ENCODE measurements at places on chromosomes 7 and 10.

- DNase-seq, result no peak
Observed at GRCh38 chr7:7757576-7757975, 39.2 kb upstream of the RPA3 start.

- DNase-seq, result no peak
Observed at GRCh38 chr7:129771928-129772479, 160.5 kb downstream of the NRF1 start.

DNA sequence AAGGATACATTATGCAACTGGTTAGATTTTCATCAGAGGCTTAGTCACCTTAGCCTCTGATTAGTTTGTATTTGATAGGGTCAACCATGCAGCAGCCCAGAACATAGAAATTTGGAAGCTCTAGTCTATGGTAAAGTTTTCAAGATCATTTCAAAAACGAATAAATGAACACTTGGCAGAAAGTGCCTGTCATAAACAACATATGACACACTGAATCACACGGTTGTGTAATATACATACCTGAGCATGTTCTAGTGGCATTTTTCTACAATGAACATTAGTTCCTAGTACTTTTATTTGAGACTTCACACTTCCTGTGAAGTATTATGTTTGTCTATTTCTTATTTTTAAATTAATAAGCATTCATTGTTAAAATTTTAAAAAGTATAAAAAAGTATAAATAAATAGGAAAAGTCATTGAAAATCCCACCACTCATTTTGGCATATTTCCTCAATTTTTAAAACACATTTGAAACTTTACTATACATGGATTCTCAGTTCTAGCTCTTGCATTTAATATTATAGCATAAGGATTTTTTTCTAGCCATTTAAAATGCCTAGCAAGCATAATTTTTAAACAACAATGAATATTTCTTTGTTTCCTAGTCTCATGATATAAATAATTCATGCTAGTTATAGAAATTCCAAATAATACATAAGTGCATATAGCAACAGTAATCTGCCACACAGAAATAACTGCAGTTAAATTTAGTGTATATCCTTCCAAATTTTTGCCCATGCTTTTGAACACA lies 25.7 kb upstream of the PRPS1L1 start:
- DNase-seq, result no peak

- DNase-seq, result no peak
Observed at GRCh38 chr10:70575486-70575873, 27.1 kb downstream of the PRF1 start.

GRCh38 chr7:8923164-8923806 lies 489.9 kb downstream of the NXPH1 start:
- DNase-seq, result no peak

DNA sequence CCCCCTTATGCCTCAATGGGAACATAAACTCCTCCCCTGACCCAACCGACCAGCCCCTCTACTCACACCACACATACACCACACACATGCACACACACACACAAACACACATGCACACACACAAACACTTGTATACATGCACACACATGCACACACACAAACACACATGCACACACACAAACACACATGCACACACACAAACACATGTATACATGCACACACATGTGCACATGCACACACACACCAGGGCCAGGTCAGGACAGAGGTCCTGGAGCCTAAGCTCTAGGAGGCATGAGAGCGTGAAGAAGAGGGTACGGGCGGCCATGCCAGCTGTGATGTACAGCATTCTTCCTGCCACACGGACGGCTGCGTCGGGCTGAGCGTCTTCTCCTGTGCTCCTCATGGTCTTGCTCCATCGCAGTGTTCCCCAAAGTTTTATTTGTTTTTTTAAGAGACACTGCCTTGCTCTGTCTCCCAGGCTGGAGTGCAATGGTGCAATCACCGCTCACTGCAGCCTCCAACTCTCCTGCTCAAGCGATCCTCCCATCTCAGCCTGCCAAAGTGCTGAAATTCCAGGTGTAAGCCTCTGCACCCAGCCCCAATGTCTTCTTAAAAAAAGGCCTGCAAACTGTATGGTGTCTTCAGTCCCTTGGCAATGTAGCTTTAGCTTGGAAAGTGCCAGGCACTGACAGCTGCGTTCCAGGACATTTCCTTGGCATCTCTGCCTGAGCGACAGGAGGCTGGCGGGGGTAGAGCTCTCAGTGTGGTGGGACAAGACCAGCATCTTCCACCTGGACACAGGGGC lies 38.8 kb upstream of the INPP5A start:
- DNase-seq, result no peak

GRCh38 chr7:87036985-87037384 lies 22.5 kb downstream of the ELAPOR2 start:
- DNase-seq, result no peak

GRCh38 chr7:111140091-111140865 lies 49.4 kb downstream of the LRRN3 start:
- DNase-seq, result no peak

- DNase-seq, result no peak
Observed at GRCh38 chr10:109895095-109895818, 28.1 kb downstream of the XPNPEP1 start.

DNA sequence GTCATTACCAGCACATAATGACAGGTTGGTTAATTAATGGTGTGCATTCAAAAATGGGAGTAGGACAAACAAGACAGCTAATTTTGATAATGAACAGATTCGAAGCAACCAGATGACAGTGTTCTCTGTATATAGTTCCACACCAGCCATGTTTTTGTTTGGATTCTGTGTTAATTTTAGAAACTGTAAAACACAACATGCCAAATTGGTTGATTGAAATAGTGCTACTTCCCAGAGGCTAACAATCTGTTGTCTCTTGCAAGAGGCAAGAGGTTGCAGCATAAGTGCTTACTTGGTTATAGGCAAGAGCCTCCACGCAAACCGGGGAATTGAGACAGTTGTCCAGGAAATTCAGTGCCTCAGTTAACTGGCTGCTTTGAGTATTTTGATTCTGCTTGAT lies 170.2 kb upstream of the HABP2 start:
- DNase-seq, result no peak

GRCh38 chr10:30752481-30752881 lies 122.9 kb upstream of the LYZL2 start:
- no peak for DNase-seq

- no peak for DNase-seq
Observed at GRCh38 chr10:484441-484924, 205.0 kb downstream of the DIP2C start.

- no peak for DNase-seq
Observed at GRCh38 chr7:134954197-134955082, 31.9 kb upstream of the AGBL3 start.

DNA sequence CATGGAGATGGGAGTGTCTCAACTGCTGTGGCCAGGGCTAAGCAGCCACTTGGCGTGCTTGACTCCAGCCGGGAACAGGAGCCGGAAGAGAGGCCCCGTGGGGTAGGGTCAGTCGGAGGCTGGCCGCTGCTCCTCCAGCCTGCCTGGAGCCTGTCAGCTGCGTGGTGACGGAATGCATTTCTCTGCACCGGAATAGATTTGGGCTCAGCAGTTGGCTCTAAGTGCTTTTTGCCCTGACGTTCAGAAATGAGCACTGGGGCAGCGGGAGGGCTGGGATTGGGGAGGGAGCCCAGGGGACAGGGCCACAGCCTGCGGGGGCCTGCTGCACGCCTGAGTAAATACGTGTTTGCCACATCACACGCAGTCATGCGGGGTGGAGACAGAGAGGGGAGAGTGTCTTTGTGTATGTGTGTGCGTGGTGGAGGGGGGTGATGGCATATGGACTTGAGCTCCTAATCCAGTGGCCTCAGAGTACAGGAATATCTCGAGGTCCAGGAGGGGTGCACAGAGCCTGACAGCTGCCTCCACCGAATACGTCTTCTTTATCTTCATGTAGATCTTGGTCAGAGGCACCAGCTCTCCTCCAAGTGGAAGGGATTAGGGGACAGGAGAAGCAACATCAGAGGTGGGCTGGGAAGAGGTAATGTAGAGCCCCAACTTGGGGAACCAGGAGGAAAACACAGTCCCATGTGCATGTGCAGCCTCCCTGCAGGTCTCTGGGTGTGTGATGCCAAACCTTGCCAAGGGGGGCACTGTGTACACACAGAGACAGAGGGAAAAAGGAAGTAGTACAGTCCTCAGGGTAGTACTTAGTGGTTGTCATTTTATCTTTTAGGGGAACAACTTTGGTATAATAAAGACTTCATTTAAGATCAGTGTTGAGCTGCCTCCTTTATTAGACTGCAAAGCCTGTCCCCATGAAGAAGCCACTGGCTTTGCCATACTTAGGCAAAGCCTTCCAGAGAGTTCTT lies 151.4 kb downstream of the CDH23 start:
- no peak for DNase-seq

GRCh38 chr7:48105045-48105444 lies 16.0 kb downstream of the UPP1 start:
- no peak for DNase-seq

- DNase-seq, result no peak
Observed at GRCh38 chr10:43864656-43865055, 216.0 kb upstream of the ZNF32 start.

GRCh38 chr7:25665374-25665773 lies 437.1 kb upstream of the NPVF start:
- DNase-seq, result no peak

GRCh38 chr7:34041707-34042106 lies 136.4 kb downstream of the BMPER start:
- DNase-seq, result no peak

DNA sequence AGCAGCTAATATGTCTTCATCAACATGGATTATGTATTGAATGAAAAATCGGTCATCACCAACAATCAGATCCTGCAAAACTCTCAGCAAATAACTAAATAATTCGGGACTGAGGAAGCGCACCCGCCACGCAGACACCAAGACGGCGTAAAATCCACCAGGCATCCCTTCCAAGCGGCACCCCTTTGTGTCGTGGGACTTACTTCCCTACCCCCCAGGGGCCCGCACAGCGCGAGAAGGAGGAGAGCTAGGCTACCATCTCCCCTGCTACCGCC lies 721 bp downstream of the ARL3 start:
- no peak for DNase-seq

DNA sequence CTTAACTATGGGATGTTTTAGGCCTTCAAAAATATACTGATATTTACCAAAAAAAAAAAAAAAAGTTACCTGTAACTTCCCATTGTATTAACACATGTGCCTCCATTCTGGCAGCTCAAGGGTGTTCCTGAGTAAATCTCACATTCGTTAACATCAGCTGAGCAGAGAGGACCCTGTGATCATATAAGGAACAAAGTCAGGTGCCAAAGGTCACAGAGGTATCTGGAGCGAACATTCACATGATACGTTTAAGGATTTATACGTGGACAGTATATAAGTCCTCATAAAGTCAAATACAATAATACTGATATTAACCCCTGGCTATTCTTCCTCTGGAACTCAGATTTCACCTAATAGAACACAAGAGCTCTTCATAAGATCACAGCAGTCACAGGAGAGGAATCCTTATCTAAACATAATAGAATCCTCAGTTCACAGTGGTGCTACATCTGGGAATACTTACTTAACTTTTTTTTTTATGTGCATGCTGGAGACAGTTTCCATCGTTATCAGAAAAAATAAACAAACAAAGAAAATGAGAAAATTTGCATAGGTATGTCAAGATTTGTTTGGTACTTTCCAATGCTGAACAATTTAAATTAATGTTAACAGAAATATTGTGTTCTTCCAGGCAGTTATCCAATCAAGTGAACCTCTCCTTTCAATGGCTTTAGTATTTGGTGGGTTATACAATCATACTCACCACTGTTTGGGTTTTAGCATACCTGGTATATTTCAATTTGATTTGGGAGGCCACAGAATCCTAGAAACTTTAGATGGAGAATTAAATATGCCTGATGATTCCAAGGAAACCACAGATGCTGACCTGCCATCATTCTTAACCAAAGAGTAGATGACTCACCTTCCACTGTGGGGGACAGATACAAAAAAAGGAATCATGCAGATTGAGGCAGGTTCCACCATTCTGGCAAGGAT lies 6.6 kb downstream of the CUBN start:
- DNase-seq, result no peak

- no peak for DNase-seq
Observed at GRCh38 chr10:125213541-125214282, 53.3 kb upstream of the CTBP2 start.

DNA sequence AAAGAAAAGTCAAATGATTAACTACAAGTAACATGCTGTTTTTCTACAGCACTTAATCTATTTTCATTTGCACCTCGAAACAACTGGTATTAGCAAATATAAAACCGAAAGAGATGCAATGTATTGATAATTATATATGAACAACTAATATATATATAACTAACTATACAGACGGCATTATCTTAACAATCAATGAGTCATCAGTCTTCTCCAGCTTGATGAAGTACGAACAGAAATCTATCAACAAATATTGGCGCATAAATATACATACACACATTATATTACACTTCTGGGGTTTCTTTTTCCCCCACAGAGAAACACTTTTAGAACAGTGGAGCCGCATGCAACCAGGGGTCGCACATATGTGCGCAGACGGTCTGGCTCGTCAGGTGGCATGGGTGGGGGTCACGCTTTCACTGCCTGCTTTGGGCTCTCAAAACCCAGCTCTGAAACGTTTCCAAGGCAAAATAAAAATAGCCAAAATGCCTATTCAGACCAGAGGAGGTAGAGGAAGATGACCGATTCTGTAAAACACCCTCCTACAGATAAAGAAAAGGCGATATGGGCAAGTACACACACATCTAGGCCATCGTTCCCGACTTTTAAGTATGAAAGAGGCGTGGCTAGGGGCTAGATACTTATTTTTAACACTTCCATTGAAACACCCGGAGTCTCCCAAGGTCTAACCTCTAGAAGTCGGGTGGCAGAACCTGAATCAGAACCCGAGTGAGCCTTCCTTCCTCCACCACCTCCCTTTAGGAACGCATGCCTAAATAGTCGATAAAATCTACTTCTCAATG lies 1.7 kb downstream of the ARHGAP12 start:
- no peak for DNase-seq

DNA sequence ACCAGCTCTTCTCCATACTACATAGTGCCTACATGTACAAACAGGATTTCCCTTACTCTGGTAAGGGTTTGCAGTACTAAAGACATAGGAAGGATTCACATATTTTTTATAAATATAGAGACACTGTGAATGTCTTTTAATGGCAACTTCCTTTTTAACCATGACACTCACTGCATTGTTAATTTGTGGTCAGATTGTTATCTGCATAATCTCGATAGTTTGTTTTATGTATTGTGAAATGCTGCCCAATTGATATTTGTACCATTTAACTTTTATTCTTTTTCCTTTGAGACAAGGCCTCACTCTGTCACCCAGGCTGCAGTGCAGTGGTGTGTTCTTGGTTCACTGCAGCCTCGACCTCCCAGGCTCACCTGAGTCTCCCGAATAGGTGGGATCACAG lies 39.7 kb downstream of the SP8 start:
- DNase-seq, result no peak

GRCh38 chr7:86978808-86979506 lies 80.5 kb downstream of the ELAPOR2 start:
- no peak for DNase-seq

GRCh38 chr10:14124941-14125340 lies 205.8 kb downstream of the FRMD4A start:
- DNase-seq, result no peak

- DNase-seq, result no peak
Observed at GRCh38 chr10:61943674-61944378, 42.3 kb downstream of the ARID5B start.

Data from activated B cell treated with CpG ODN at 0.5 μM for 24 hours (primary cell).